ENCODE measurements at places on chromosomes 1 and 21. TPM values are rescaled to one million over a fixed set of nuclear protein-coding genes. Genes with fewer than 3 reads are reported as not detected.

CLEC20A gene
- not detected for total RNA-seq

CFAP141 gene
- not detected for total RNA-seq

DNA sequence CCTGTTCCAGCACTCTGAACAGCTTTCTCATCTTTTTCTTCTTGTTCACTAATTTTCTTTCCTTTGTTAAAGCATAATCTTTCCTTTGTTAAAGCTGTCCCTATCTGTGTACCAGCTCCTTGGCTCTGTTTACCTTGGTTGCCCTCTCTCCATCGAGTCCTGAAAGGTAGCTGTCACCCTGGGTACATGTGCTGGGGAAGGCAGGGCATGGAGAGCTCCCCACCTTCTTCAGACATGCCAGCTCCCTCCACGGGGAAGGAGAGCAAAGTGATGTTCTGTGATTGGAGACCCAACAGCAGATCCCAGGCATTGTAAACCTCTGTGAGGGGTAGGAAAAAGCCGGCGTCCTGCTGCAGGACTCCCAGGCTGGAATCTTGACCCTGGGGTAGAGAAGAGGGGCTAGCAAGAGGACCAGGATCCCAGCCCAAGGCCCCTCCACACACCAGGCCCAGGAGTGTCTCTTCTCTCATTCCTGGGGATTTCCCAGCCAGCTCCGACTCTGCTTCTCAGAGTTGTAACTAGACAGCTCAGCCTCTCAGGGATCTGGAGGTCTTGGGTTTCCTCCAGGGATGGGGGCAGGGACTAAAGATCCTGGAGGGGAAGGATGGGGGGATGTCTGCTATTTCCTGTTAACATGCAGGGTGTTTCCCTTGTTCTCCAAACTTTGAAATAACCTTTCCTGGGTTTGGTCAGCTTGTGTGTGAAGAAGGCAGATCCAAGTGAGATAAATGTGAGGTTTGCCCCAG lies 34.4 kb downstream of the TMCC2 start:
- H3K4me3 ChIP-seq: no peak overlapping the region
- H3K27ac ChIP-seq: no peak overlapping the region
- H3K4me1 ChIP-seq: peaks cover 16% of the 10 kb centered on the region

GJA5 gene
- not detected for total RNA-seq

HMCN1 gene
- not detected for total RNA-seq

DNA sequence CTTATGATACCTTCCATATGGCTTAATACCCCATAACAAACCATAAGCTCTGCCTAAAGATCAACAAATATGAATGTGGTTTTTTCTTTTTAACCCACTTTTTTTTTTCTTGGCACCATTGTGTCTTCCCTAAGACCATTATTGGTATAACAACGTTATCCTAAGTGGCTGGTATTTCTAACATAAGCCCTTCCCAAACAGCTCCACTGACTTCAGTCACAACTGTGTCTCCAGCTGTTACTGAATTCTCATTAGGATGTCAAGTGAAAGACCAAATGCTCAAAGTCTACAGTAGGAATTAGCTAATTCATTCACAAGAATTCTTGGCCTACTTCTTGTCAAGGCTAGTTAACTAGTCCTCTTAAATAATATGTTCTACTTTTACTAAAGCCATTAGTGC lies 4.2 kb upstream of the RXRG start:
- no peak overlapping the region for H3K4me3 ChIP-seq
- H3K27ac ChIP-seq: no peak overlapping the region
- no peaks in the 10 kb centered on the region for H3K36me3 ChIP-seq
- H3K4me1 ChIP-seq: no peaks in the 10 kb centered on the region

PPP2R5A gene
- total RNA-seq: 40.4 TPM

- peaks cover 3% of the 10 kb centered on the region for H3K4me1 ChIP-seq
- no peak overlapping the region for H3K4me3 ChIP-seq
- H3K36me3 ChIP-seq: no peaks in the 10 kb centered on the region
- H3K27me3 ChIP-seq: peaks cover 45% of the 10 kb centered on the region
- H3K27ac ChIP-seq: no peak overlapping the region
Measured at GRCh38 chr1:158121604-158122254, 59.0 kb upstream of the CD1D start.

DNA sequence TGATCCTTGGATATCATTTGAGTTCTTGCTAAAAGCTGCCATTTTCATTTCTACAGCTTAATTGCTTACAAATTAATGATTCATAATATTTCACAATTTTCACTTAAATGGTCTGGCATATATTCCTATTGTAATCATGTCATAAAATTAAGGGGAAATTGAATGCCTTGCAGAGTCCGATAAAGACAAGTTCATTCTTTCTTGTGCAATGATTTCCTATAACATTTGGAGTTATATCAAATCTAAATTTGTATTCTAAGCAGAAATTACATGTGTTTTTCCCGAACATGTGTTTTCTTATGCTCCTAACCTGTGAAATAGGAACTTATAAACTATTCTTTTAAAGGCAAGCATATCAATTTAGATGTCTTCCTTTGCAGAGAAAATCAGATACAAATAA lies 118.3 kb upstream of the CYYR1 start:
- H3K4me1 ChIP-seq: peaks cover under 1% of the 10 kb centered on the region
- H3K4me3 ChIP-seq: no peak overlapping the region
- peaks cover 6% of the 10 kb centered on the region for H3K27me3 ChIP-seq
- H3K36me3 ChIP-seq: no peaks in the 10 kb centered on the region
- no peak overlapping the region for H3K27ac ChIP-seq

DNA sequence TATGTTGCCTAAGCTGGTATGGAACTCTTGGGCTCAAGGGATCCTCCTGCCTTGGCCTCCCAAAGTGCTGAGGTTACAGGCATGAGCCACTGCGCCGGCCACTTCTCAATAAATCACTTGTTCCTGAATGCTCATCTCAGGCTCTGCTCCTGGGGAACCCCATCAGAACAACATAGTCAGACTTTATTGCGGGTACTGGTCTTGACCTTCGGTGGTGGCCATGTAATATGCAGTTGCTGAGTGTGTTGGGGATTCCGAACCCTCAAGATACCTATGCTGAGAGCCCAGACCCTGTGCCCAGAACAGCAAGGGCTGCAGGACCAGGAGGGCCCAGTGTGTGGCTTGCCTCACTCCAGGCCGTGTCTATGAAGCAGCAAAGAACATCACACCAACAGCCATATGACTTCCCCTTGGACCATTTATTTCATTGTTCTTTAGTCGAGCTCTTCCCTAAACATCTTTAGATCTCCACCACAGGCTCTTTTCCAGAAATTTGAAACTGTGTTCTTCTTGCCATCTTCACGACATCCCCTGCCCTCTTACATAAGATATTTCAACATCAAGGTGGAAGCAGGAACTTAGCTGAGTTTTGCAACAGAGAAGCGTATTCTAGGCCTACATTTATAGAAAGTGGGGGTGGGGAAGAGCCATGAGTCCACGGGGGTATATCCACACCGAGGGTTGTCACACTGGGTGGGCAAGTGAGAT lies 12.7 kb upstream of the SDHB start:
- no peak overlapping the region for H3K4me3 ChIP-seq
- H3K36me3 ChIP-seq: no peaks in the 10 kb centered on the region
- no peak overlapping the region for H3K27ac ChIP-seq
- no peaks in the 10 kb centered on the region for H3K4me1 ChIP-seq
- no peaks in the 10 kb centered on the region for H3K27me3 ChIP-seq

SLAMF8 gene
- total RNA-seq: 0.53 TPM

SLC45A1 gene
- 0.95 TPM for total RNA-seq

DNA sequence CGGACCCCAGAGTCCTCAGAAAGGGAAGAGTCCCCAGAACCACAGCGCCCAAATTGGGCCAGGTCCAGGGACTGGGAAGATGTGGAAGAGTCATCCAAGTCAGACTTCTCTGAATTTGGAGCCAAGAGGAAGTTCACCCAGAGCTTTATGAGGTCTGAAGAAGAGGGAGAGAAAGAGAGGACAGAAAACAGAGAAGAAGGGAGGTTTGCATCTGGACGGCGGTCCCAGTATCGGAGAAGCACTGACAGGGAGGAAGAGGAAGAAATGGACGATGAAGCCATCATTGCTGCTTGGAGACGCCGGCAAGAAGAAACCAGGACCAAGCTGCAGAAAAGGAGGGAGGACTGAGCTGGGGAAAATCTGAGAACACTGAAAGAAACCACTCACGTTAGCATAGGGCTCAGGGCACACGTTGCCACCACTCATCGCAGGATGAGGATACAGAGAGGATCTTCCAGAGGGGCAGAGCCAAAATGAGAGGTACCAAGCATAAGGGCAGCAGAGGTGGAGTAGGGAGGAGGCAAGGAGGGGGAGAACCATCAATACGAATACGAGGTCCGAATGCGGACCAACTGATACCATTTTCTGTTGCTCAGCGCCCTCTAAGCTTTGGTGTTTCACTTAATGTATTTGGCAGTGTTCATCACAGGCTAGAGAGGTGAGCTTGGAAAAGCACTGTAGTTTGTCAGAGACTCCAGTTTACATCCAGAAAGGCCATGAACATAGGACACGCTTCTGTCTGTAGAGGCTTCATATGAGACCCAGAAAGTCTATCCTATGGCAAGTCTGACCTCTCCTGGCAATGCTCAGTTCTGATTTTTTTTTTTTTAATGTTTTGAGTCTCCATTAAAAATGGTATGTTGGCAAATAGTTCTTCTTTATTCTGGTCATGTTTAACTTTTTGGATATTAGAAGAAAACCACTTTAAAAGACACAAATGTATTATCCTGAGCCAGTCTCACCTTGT lies 34.7 kb downstream of the STYXL2 start:
- DNase-seq: no peak
- no peaks in the 10 kb centered on the region for H3K4me1 ChIP-seq
- no peaks in the 10 kb centered on the region for H3K36me3 ChIP-seq
- no peak overlapping the region for H3K27ac ChIP-seq
- peaks cover 17% of the 10 kb centered on the region for H3K27me3 ChIP-seq
- no peak overlapping the region for H3K4me3 ChIP-seq

PHGDH gene
- total RNA-seq: 138 TPM

- H3K27me3 ChIP-seq: peaks cover 13% of the 10 kb centered on the region
- H3K4me3 ChIP-seq: no peak overlapping the region
- peak overlapping the region; percentile 70 for H3K27ac ChIP-seq
- peaks cover 25% of the 10 kb centered on the region for H3K36me3 ChIP-seq
- peak; percentile 66 for DNase-seq
Measured at GRCh38 chr1:89041119-89041641, 18.5 kb upstream of the GBP3 start.

DNA sequence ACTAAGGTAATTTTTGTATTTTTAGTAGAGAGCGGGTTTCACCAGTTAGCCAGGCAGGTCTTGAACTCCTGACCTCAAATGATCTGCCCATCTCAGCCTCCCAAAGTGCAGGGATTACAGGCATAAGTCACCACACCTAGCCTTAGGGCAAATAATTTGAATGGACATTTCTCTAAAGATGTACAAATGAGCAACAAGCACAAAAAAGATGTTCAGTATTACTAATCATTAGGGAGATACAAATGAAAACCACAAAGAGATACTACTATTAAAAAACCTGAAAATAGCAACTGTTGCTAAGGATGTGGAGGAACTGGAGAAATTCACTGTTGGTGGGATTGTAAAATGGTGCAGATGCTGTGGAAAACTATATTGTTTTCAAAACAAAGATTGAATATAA lies 79.1 kb downstream of the GABPA start:
- no peaks in the 10 kb centered on the region for H3K27me3 ChIP-seq
- H3K4me3 ChIP-seq: no peak overlapping the region
- peaks cover 9% of the 10 kb centered on the region for H3K4me1 ChIP-seq
- no peaks in the 10 kb centered on the region for H3K36me3 ChIP-seq
- DNase-seq: no peak
- no peak overlapping the region for H3K27ac ChIP-seq

GRCh38 chr1:168405906-168406549 lies 125.4 kb downstream of the TBX19 start:
- peaks cover 38% of the 10 kb centered on the region for H3K4me1 ChIP-seq
- H3K36me3 ChIP-seq: no peaks in the 10 kb centered on the region
- H3K4me3 ChIP-seq: no peak overlapping the region
- H3K27me3 ChIP-seq: no peaks in the 10 kb centered on the region
- H3K27ac ChIP-seq: no peak overlapping the region

Data from activated CD4-positive, alpha-beta memory T cell treated with anti-CD3 and anti-CD28 coated beads for 36 hours (primary cell).